Calu3 (cell line): ENCODE measurements at places on chromosomes 3 and 15. TPM values are rescaled to one million over a fixed set of nuclear protein-coding genes. Genes with fewer than 3 reads are reported as not detected.

- H3K27ac ChIP-seq = peak overlapping the region; percentile 46
- peaks cover 22% of the 10 kb centered on the region for H3K36me3 ChIP-seq
- DNase-seq = no peak
- peak overlapping the region; percentile 75 for H3K4me3 ChIP-seq
- no peaks in the 10 kb centered on the region for H3K27me3 ChIP-seq
Measured at GRCh38 chr3:179450261-179450701, 989 bp downstream of the GNB4 start.

GRCh38 chr15:76492538-76492937, 156.0 kb downstream of the ISL2 start:
- no peak overlapping the region for H3K4me3 ChIP-seq
- no peak overlapping the region for H3K27ac ChIP-seq
- peaks cover 4% of the 10 kb centered on the region for H3K36me3 ChIP-seq
- no peaks in the 10 kb centered on the region for H3K4me1 ChIP-seq
- DNase-seq = no peak
- no peaks in the 10 kb centered on the region for H3K27me3 ChIP-seq

- no peaks in the 10 kb centered on the region for H3K4me1 ChIP-seq
- DNase-seq = no peak
- peaks cover 77% of the 10 kb centered on the region for H3K27me3 ChIP-seq
Measured at GRCh38 chr15:73323956-73324355, 44.8 kb downstream of the HCN4 start.

DNA sequence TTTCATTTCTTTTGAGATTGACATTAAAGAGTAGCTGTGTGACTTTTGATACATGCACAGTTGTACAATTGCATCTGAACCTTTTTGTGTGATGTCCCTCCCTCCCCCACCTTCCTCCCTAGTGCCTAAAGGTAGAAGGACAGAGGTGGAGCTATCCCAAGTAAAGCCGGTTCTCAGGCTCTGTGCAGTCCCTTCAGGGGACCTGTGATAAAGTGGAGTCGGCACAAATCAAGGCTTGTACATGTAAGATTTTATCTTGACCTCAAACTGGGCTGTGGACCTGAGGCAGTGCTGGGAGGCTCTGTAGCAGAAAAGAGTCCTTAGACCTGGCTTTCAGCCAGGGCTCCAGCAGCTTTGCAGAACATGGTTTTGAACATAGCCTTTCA, 55.5 kb upstream of the CMTM7 start:
- no peaks in the 10 kb centered on the region for H3K27me3 ChIP-seq
- no peak overlapping the region for H3K27ac ChIP-seq

DNA sequence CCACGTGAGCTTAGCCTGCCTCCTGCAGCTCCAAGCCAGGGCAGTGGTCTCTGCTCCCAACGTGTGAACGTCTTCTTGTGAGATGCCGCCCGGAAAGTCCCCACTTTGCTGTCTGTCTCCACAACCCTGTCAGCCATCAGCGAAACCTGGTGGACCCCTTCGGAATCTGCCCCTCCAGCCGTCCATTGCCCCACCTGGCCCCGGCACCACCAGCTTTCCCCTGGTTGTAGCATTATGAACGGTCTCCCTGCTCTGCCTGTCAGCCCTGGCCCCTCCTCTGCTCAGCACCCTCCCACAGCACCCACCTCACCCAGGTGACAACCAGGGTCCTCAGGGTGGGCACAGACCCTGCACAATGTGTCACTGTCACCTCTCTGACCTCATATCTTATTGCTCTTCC, 71.1 kb downstream of the HMCES start:
- no peak for DNase-seq
- no peaks in the 10 kb centered on the region for H3K36me3 ChIP-seq
- no peak overlapping the region for H3K27ac ChIP-seq
- H3K4me1 ChIP-seq = peaks cover 14% of the 10 kb centered on the region
- no peak overlapping the region for H3K4me3 ChIP-seq
- H3K27me3 ChIP-seq = peaks cover 70% of the 10 kb centered on the region

DNA sequence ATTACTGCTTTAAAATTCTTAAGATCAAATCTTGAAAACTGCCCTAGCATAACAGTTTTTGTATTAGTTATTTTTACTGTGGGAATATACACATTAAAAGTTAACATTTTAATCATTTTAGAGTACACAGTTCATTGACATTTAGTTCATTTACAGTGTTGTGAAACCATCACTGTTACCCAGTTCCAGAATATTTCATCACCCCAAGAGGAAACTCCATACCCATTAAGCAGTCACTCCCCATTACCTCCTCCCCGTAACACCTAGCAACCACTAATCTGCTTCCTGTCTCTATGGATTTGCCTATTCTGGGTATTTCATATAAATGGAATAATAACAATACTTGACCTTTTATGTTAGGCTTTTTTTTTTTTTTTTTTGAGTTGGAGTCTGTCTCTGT, 164.1 kb upstream of the LRRFIP2 start:
- H3K27me3 ChIP-seq = no peaks in the 10 kb centered on the region
- peaks cover 34% of the 10 kb centered on the region for H3K36me3 ChIP-seq
- no peaks in the 10 kb centered on the region for H3K4me1 ChIP-seq
- no peak for DNase-seq

- H3K36me3 ChIP-seq = no peaks in the 10 kb centered on the region
- no peak overlapping the region for H3K27ac ChIP-seq
- no peaks in the 10 kb centered on the region for H3K27me3 ChIP-seq
Measured at GRCh38 chr3:142787719-142788118, 63.9 kb downstream of the TRPC1 start.

DNA sequence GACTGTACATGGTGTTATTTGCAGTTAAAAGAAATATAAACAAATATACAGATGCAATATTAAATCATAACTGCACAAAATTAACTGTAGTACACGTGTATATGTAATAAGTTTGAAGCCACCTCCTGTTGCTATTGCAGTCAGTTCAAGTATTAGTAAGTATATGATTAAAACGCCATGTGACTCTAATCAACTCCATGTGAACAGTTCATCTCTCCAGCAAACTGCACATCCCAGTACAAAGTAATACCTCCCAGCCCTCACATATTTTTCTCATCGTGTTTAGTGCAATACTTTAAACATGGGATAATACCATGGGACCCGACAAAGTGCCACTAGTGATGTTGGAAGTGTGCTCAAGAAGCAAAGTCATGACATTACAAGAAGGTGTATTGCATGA, 34.6 kb downstream of the PDCD10 start:
- H3K27ac ChIP-seq = no peak overlapping the region
- H3K36me3 ChIP-seq = peaks cover 14% of the 10 kb centered on the region
- no peaks in the 10 kb centered on the region for H3K27me3 ChIP-seq
- DNase-seq = no peak

- peak; percentile 58 for DNase-seq
- H3K4me3 ChIP-seq = no peak overlapping the region
- no peaks in the 10 kb centered on the region for H3K27me3 ChIP-seq
Measured at GRCh38 chr15:39127925-39128617, 452.8 kb upstream of the THBS1 start.

DNA sequence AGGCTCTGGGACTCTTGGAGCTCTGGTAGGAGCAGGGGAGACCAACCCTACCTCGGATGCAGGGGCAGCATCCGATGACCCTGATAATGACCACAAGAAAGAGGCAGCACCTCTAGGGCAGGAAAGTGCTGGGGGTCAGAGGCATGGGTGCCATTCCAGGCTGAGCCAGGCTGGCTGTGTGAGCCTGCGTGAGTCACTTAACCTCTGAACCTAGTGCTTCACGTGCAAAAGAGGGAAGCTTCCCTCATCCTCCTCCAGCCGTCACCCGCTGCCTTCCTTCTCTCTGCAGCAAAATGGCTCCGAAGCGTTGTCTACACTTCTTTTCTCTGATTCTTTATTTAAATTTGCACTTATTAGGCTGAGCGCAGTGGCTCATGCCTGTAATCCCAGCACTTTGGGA, 35.5 kb downstream of the ZDHHC19 start:
- no peak for DNase-seq
- no peaks in the 10 kb centered on the region for H3K27me3 ChIP-seq
- no peaks in the 10 kb centered on the region for H3K36me3 ChIP-seq
- no peak overlapping the region for H3K27ac ChIP-seq
- no peaks in the 10 kb centered on the region for H3K4me1 ChIP-seq

GRCh38 chr15:31271711-31272557, 54.7 kb upstream of the KLF13 start:
- H3K27me3 ChIP-seq = no peaks in the 10 kb centered on the region
- H3K36me3 ChIP-seq = no peaks in the 10 kb centered on the region

DNA sequence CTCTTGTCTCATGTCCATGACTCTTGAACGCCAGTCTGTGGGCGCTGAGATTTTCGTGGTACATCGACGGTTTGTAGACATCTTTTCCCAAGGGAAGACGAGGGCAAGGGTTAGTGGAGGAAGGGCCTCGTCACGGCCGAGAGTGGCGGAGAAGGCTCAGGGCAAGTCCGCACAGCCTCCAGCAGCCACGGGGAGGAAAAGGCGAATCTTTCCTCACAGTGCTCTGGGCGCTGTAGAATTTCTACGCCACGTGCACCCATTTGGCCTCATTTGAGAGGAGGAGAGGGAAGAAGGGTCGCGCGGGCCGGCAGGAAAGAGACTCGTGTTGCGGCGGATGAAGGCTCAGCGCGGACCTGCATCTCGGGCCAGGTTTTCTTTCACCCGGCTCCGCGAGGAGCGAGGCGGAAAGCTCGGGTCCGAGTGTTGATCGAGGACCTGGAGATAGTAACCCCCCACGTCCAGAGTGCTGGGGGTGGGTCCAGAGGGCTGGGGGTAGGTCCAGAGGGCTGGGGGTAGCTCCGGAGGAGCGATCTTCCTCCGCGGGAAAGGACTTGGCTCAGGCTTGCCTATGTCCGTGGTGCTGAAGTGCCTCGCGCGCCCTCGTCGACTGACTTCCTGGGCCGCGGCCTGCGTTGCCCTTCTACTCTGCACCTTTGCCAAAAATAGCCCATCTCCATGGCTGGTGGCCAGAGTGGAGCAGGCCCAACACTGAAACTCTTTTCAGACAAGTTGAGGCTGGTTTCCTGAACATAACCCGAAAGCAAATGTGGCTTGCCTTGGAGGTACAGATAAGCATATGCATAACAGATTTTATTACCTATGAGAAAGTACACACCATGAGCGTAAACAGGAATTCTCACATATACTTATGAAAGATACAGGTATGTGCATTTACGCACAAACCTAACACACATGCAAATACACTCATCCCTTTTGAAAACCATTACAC, 1.1 kb downstream of the SLC35G2 start:
- H3K4me3 ChIP-seq = peak overlapping the region; percentile 90
- DNase-seq = peak; percentile 82
- peak overlapping the region; percentile 91 for H3K27ac ChIP-seq
- H3K36me3 ChIP-seq = peaks cover 35% of the 10 kb centered on the region
- H3K27me3 ChIP-seq = no peaks in the 10 kb centered on the region

- H3K27ac ChIP-seq = no peak overlapping the region
- H3K4me3 ChIP-seq = no peak overlapping the region
- no peaks in the 10 kb centered on the region for H3K36me3 ChIP-seq
- H3K4me1 ChIP-seq = no peaks in the 10 kb centered on the region
- no peak for DNase-seq
- H3K27me3 ChIP-seq = peaks cover 84% of the 10 kb centered on the region
Measured at GRCh38 chr15:51403946-51404695, 62.7 kb downstream of the GLDN start.

The ABHD14A gene
- total RNA-seq = 6.6 and 7.3 TPM in 2 replicates

The SUCNR1 gene
- 0.07 TPM in 1 of 2 replicates, not detected in the other for total RNA-seq

The GPR149 gene
- not detected in 2 replicates for total RNA-seq

The NR2E3 gene
- 0.49 and 0.83 TPM in 2 replicates for total RNA-seq

The TTLL13 gene
- total RNA-seq = 0.29 and 0.71 TPM in 2 replicates

The P3H2 gene
- 5.9 and 7.1 TPM in 2 replicates for total RNA-seq

The SPINT1 gene
- 93.7 and 98.4 TPM in 2 replicates for total RNA-seq
